ENCODE measurements at places on chromosomes 5 and 9.

DNA sequence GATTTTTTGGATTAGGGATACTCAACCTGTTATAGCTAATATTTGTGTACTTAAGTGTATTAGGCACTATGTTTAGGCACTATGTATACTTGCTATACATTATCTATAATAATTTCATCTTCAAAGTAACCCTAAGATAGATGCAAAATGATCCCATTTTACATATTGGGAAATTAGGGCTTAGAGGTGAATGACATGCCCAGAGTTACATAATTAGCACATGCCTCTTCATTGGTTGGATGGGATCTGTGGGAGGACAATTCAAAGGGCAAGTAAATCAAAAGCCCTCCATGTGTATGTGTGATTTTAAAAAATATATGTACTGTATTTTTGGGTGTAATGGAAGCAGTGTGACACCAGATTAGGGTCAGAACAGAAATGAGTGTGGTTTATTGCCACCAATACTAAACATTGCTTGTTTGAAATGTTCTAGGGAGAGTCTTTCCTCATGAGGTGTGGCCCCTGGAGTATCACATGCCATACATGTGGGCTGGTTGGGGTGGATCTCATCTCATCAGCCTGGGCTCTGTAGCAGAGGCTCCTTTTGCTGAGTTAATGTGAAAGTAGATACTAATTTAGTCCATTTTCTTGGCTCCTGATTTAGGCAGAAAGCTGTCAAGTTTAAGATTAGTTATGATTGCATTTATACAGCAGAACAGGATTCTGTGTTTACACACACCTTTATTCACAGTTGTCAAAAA is 5.5 kb downstream of the C9orf85 start:
- DNase-seq, result no peak

DNA sequence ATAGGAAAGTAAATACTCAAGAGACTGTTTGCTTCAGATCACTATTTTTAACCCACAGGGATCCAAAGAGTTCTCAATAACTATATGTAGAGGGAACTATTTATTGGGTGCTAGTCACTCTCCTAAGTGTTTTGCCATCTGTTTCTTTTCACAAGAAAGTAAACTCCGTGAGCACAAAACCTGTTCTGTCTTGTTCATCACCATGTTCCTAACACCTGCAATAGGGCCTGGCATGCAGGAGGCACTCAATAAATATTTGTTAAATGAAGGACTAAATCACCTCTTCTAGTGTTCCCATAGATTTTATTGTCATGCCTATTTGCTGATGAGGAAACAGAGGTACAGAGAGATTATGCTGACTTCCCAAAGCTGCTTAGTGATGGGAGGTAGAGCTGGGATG is 118.2 kb downstream of the VCAN start:
- DNase-seq, result no peak

GRCh38 chr9:131656356-131657036 is 83.4 kb downstream of the RAPGEF1 start:
- no peak for DNase-seq

GRCh38 chr9:138044485-138045383 is 167.2 kb downstream of the CACNA1B start:
- no peak for DNase-seq

- no peak for DNase-seq
Observed at GRCh38 chr9:89845321-89845720, 240.5 kb downstream of the GADD45G start.

- DNase-seq, result no peak
Observed at GRCh38 chr5:37501152-37501551, 122.0 kb downstream of the WDR70 start.

GRCh38 chr5:146273109-146273508 is 65.5 kb upstream of the POU4F3 start:
- DNase-seq, result no peak
